ENCODE measurements at places on chromosomes 4 and X.
A peak's percentile ranks its signal among the peaks of the same experiment; 100 is the strongest.

- DNase-seq, result peak; percentile 9
Measured at GRCh38 chrX:49877397-49878101, 1.7 kb upstream of the USP27X start.

DNA sequence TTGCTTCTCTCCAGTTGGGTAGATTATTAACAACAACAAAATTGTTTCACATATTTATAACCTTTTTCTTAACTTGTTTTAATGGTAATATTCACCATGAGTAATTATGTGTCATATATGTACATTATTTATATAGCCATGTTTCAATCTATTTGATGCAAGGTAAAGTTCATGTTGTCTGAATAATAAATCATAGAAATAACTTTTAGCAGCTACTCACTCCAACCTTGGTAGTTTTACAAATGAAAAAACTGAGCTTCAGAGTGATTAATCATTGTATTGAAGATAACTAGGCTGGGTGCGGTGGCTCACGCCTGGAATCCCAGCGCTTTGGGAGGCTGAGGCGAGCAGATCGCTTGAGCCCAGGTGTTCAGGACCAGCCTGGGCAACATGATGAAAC lies 46.0 kb downstream of the TMA16 start:
- DNase-seq, result no peak

- DNase-seq, result no peak
Measured at GRCh38 chr4:109334129-109335105, 32.0 kb upstream of the COL25A1 start.

GRCh38 chr4:21656832-21657231 lies 291.7 kb downstream of the KCNIP4 start:
- no peak for DNase-seq

DNA sequence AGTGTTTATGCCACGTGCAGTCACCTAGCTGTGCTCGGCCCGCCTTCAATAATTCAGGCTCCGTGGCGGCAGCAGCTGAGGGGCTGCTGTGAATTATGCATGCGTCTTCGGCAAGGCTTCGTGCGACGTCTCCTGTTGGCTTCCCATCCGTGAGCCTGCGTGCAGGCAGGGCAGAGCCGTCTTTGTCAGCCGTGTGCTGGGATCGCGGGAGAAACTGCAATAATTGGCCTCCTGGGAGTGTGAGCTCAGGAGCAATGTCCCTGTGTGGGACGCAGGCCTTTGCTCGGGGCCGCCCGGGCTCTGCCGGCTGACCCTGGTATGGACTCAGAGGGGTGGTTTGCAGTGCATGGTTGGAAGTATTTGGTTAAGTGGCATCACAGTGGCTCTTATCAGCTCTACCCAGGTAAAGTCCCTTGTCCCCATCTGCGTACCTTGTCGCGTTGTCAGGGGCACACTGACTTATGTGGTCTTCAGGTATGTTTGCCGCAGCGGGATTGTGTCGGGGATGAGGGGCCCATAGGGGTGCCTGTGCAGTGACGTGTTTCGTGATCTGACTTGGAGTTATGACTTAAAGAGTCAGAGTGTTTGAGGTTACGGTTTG lies 34.5 kb upstream of the HGFAC start:
- DNase-seq, result no peak

GRCh38 chr4:112840061-112840460 lies 203.1 kb downstream of the LARP7 start:
- no peak for DNase-seq

- no peak for DNase-seq
Measured at GRCh38 chrX:67636532-67636931, 92.7 kb downstream of the AR start.

DNA sequence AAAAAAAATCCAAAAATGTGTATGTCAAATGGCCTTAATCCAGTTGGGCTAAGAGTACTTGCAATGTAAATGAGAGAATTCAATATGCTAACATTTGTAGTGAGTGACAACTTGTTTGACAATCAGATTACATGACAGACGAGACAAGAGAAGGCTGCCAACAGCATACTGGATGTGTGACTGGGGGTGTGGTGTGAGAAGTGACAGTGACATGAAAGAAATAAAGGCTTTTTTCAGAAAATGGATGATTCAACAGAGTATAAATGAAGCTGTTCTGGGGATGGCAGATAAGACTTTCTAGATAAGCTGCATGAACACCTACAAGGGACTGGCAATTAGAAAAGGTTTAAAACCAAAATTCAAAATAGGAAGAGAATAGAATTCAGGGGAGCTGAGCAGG lies 143.4 kb downstream of the CENPC start:
- no peak for DNase-seq

- no peak for DNase-seq
Measured at GRCh38 chrX:10033375-10034007, 66.3 kb downstream of the CLDN34 start.

GRCh38 chr4:106017975-106018374 lies 122.7 kb downstream of the NPNT start:
- DNase-seq, result no peak

DNA sequence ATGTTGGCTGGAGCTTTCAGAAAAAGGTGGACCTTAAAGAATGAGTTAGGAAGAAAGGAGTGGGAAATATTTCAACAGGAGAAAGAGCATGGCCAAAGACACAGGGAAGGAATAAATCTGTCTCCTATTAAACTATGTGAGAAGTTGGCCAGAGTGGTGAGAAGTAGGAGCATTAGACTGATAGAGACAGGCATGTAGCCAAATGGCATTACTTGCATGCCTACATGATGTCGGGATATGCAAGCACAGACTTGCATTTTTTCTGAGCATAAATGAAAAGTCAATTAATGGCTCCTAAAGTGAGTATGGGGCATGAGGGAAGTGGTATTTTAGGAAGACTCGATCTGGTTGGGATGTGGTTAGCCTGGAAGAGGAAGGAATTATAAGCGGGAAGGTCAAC lies 279.6 kb upstream of the PITX2 start:
- no peak for DNase-seq

- DNase-seq, result no peak
Measured at GRCh38 chr4:70713453-70714078, 8.2 kb upstream of the RUFY3 start.

GRCh38 chr4:177190995-177191580 lies 118.6 kb upstream of the NEIL3 start:
- DNase-seq, result no peak

- DNase-seq, result no peak
Measured at GRCh38 chr4:179747218-179747910, 2305.1 kb upstream of the AGA start.

DNA sequence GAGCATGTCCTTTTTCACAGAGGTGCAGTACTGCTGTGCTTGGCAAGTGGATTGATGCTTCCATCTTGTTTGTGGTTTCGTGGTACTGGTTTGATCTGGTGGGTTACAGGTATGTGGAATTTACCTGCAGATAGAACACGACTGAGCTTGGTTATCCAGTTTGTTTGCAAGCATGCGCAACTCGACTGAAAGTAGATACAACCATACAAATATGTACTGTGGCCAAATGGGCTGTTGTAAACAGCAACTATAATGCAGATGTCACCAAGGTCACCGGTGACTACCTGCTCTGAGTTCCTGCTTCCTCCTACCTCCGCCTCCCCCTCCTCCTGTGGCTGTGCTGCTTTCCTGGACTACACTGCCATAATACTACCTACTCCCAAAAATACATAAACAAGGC lies 12.4 kb downstream of the CWH43 start:
- DNase-seq, result no peak

DNA sequence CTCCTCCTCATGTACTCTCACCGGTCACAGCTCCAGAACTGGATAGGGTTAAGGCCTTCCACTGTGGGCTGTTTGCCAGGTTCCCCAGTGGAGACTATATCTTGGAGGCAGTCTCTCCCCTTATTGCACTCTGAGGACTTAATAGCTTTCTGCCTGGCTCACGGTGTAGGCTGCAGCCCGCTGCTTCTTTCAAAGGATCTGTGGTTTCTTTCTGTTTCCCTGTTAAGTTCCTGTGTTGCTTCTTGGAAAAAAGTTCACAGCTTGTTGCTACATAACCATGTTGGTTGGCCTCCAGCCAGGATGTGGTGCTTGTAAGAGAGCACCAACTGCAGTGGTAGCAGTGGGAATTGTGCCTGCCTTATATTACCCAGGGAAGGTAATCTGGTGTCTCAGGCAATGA lies 24.9 kb upstream of the ZDHHC15 start:
- DNase-seq, result no peak

GRCh38 chr4:112775801-112776200 lies 138.9 kb downstream of the LARP7 start:
- DNase-seq, result no peak

- no peak for DNase-seq
Measured at GRCh38 chrX:104270212-104270611, 15.5 kb upstream of the ESX1 start.

DNA sequence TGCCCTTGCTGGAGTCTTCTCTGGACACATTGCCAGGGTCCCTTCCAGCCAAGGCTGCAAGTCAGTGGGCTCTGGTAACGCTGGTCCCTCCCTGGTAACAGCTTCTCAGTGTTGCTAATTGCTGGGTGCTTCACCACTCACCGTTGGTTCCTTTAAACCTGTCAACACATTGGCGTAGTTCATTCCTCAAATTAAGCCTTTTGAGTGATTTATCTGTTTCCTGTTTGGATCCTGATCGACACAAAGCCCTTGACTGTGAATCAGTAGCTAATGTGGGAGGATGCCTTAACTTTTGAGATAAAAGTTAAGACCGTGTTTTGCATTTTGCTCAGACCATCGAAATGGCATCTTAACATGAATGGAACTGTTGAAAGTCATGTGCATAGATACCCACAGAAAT lies 125.9 kb downstream of the AMELX start:
- DNase-seq, result no peak

DNA sequence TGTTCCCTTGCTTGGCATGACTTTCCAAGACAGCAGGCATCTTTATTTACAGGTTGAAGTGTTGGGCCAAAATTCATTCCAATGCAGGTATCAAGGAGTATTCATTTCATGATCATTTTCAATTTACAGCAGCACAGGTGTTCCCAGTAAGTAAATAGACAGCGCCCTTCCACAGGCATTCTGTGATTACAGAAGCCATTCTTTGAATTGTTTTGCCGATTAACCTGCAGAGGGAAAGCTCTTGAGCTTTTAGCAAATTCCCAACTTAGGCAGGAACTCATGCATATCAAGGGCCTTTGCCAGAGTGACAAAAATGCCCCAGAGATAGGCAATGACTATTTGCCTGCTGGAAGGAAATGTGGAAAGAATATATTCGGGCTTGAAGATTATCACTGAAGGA lies 6.8 kb downstream of the TXK start:
- DNase-seq, result no peak

- no peak for DNase-seq
Measured at GRCh38 chrX:70208479-70208878, 26.0 kb upstream of the AWAT1 start.

- no peak for DNase-seq
Measured at GRCh38 chr4:3302786-3303564, 10.2 kb downstream of the RGS12 start.

DNA sequence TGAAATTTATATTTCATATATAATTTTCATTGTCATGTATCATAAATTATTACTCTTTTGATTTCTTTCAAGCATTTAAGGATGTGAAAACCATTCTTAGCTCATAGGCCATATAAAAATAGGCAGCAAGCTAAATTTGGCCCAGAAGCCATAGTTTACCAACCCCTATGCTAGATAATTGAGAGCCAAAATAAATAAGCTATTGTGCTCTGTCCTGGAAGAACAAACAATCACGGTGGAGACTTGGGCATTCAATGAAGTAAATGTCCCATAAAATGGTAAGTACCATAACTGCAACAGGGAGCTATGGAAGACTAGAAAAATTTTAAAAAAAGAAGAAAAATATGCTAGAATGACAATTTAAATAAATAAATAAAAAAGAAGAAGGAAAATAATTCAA lies 60.9 kb upstream of the PACRGL start:
- DNase-seq, result no peak

DNA sequence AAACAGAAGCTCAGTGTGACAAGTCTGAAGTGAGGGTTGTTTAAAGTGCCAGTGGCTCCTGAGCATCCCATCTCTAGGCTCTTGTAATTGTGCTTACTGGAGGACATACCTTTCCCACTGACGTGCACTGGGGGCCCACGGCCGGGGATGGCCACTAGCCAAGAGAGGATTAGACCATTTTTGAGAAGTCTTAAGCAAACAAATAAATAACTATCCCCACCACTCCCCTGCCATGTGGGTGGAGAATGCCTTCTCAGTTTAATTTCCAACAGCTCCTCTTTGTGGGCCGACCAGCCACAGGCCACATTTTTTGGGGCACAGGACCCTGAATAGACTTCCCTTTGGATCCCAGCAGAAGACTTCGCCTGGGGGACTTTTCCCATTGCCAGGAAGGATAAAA lies 125.0 kb upstream of the MSX1 start:
- DNase-seq, result no peak

- no peak for DNase-seq
Measured at GRCh38 chr4:6032249-6033244, 14.3 kb upstream of the C4orf50 start.

DNA sequence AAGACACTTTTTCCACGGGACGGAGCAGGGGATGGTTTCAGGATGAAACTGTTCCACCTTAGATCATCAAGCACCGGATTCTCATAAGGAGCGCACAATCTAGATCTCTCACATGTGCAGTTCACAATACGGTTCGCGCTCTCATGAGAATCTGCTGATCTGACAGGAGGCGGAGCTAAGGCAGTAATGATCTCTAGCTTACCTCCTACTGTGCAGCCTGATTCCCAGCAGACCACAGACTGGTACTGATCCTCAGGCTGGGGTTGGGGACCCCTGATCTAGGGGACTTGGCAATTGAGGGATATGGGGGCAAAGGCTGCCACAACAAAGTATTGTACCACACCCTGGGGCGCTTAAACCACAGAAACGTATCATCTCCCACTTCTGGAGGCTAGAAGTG lies 25.7 kb downstream of the ZNF185 start:
- DNase-seq, result no peak

DNA sequence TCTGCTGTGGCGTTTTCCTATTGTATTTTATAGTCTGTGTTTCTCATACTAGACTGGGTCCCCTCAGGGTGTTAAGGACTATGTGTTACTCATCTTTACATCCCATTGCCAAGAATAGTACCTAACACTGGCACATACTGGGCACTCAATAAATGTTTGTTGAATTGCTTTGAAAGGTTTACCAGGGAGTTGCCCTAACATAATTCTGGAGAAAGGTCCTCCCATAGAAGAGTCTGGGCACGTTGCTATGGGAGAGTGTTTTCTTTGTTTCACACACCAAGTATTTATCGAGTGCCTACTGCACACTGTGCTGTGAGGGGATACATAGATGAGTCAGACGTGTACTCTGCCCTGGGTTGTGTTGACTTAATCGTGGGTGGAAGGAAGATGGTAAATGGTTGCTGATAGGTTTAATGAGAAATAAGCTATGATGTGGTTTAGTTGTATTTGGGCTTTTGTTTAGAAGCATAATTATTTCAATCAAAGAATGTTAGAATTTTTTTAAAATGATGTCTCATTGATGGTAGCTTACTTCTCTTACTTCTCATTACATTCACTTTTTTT lies 42.9 kb downstream of the AFF1 start:
- no peak for DNase-seq

DNA sequence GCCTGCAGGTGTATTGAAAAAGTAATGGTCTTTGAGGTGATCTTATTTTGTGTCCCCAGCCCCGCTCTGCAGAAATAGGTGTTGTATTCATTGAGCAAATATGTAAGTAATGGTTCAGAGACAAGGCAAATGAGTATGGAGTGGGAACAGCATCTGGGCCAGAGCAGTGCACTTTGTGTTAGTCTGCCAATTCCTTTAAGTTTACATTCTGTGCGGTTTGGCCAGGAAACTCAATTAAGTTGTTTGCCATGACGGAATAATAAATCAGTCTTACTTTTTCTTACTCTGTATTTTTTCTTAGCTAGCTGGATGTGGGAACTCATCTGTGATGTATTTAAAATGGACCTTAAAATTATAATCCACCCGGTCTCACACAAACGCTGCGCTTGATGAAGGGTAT lies 12.6 kb downstream of the DCLK2 start:
- DNase-seq, result no peak

- DNase-seq, result no peak
Measured at GRCh38 chr4:10963958-10964703, 279.6 kb upstream of the CLNK start.

Data from CD8-positive, alpha-beta T cell (primary cell).